ENCODE measurements at places on chromosomes 7 and 10.

- no peak for DNase-seq
These were observed 837.7 kb upstream of the AUTS2 start for GRCh38 chr7:68760556-68760955.

- DNase-seq = no peak
These were observed 1176.0 kb upstream of the AUTS2 start for GRCh38 chr7:68422281-68422680.

DNA sequence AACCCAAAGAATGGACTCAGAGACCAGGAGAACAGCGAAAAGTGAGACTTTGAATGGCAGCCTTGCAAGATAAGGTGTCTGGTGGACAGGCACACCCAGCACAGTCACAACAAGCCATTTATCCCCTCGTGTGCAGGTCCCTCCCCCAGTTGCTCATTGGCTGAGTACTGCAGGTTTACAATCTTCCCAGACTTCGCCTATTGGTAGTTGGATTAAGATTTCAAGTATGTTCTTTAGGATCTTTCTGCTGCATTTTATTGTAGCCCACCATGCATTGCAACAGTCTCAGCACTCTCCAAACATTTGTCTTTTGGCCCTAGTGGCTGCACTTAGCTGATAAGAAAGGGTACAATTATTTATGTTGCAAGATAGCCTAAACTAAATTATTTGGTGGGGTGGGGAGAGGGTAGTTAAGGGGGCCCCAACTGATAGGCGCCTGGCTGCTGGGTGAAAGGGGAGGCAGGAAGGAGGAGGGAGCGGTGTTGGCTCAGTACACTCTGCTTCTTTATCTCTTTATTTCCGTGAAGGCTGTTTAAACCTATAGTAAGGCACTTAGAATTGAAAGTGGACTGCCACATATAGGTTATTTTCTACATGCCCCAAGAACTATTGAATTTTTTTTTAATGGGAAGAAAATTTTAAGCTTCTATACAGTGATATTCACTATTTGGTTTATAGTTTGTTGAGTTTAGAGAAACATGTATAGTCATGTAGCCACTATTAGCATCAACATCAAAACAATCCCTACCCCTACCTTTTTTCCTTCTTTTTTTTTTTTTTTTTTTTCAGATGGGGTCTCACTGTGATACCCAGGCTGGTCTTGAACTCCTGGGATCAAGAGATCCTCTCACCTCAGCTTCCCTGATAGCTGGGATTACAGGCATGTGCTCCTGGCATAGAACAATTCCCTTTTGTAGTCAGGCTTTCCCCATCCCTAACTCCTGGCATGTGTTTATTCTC lies 54.2 kb downstream of the GUSB start:
- DNase-seq = no peak

DNA sequence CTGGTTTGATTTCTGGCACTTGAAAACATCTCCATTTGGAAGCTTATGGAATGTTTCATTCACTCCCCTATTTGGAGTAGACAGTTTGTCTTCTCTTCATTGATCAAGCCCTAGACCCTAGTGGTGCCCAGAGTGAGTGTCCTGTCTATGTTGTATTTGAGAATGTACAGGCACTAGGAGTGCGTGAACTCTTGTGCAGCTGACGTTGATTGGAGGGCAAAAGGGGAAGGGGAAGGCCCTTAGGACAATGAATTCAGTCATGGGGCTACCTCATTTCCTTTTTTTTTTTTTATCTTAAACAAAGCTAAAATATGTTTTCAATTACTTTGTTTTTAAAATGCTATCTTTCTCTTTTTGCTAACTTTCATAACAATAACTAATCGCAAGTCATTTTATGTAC lies 66.5 kb downstream of the ADD3 start:
- peak; percentile 37 for DNase-seq

DNA sequence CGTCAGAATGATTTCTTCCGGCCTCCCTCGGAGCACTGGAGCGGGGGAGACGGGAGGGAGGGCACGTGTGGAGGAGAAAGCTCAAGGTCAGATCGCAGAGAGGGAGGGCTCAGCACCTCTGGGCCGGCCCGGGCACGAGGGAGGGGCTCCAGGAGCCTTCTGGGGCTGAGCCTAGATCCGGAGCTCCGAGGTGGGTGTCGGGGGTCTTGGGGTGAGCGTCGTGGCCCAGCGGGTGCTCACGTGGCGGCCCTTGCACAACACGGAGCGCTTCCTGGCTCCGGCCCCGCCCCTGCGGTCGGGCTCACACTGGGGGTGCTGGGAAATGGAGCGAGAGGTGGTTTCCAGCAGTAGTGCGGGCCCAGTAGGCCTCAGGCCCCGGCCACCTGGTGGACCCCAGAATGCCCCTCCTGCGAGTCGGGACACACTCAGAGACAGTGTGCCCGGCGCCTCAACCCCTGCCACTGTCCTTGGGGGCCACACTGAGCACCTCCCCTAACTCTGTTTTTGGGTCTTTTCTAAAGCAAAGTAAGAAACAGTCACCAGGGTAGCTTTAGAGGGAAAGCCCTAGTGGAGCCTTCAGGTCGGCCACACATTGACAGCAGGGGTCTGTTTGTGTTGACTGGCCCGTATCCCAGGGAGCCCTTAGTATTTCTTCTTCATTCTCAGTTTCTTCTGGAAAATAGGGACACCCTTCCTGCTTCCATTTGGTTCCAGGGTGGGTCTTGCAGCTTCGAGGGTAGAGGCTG lies 798 bp downstream of the PPIF start:
- DNase-seq = peak; percentile 76

DNA sequence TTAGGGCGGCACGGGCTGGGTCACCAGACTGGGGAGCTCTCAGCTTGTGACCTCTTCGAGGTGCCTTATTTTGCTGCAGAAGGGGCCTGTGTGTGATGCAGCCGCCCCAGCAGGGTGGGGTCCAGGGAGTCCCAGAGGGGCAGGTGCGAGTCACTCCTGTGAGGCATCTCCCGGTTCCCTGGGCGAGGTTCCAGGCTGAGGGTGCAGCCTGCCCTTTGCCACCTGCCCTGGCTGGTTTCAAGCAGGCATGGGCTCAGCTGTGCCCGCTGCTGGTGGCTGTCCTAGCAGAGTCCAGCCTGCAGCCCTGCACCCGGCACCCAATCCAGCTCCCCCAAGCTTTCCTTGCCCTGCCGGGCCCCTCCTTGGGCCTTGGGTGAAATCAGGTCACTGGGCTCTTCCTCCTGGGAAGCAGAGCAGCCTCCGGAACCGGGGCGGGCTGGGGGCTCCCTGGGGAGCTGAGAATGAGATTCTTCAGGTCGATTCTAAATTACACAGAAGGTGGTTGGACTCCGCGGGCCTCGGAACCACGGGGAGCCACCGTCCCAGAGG lies 64.8 kb downstream of the PWWP2B start:
- no peak for DNase-seq

DNA sequence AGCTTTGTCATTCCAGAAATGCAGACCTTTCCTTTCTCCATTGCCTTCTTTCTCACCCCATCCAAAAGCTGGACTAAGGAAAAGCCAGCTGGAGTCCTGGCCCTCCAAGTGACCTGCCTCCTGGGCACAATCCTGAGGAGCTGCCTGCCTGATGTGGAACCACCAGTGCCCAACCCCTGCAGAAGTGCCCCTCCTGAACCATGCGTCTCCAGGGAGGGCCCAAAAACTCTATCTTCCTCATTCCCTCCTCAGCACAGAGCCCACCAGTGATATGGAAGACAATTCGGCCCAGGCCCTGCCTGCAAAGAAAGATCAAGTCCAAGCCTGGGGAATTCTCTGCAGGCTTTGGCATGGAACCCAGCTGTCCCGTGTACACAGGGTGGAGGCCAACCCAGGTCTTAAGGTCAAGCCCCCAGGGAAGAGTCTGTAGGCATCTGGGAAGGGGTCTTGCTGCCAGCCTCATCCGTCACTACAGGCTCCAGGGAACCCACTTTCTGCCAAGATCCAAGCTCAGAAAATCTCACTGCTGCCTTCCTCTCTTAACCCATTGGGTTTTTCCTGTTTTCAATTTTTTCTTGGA lies 3.5 kb upstream of the GRID1 start:
- DNase-seq = peak; percentile 2

DNA sequence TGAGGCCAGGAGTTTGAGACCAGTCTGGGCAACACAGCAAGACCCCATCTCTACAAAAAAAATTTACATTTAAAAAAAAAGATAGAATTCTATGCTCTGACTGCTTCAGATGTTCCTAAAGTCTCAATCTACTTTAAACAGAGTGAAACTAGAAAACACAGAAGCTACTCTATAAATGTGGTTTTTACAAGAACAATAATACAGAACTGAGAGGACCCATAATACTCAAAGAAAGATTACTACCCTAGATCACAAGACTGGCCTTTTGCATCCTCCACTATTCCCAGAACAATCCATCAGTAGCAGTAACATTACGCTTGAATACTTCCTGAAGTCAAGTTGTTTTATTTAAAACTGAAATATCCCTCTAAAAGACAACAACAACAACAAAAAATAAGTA lies 119.4 kb downstream of the ZFAND4 start:
- no peak for DNase-seq

GRCh38 chr10:5545778-5546710 lies 21.3 kb downstream of the CALML3 start:
- DNase-seq = peak; percentile 46

DNA sequence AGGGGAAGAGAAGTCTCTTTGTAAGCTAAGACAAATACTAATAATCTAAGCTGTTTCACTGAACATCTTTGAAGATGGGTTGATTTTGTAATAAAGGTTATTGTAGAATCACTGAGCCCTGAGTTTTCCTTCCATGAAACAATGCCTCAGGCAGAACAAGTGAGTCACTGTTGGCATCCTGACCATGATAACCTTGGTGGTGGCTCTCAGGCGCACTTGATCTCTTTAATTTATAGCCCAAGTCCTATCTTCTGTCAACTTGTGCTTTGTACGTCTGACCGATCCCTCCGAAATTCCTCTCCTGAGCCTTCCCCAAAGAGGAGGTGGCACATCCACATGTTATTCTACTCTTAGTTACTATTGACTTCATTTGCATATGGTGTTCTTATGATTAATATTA lies 812.9 kb downstream of the REEP3 start:
- no peak for DNase-seq

- no peak for DNase-seq
These were observed 382.2 kb upstream of the NRP1 start for GRCh38 chr10:33716501-33717267.

DNA sequence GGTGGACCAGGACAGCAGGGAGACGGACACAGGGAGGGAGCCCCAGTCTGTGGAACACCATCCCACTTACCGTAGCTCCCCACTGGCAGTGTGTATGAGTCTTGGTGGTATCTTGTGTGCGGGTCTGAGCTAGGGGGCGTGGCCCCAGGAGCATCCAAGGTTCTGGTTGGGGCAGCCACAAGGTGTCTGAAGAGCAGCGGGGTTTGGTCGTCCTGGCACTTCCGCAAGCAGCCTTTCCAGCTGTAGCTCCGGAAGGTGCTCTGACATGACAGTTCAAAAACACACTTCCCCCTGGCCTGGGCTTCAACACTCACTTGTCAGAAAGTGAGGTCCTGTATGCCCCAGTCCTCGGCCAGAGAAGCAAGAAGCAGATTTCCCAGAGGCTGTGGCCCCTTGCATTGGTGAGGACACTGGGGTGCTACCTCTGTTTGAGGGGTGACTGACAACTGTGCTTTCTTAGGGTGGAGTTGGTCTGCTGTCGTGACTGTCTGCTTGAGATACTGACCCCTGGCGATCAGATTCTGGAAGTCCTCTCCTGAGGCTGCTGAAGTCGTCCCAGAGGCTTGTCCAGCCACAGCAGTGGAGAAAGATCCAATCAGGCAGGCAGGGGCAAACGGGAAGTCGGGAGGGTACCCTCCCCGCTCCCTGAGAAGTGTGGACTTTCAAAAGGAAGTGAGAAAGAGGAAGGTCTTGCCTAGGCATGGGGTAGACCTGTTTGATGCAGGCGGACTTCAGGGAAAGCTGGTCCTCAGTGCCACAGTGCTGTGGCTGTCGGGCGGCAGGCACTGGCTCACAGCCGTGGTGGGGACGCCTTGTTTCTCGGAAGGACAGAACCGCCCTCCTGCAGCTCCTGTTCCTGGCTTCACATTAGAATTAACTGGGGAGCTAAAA lies 51.4 kb upstream of the PFKFB3 start:
- DNase-seq = peak; percentile 41

DNA sequence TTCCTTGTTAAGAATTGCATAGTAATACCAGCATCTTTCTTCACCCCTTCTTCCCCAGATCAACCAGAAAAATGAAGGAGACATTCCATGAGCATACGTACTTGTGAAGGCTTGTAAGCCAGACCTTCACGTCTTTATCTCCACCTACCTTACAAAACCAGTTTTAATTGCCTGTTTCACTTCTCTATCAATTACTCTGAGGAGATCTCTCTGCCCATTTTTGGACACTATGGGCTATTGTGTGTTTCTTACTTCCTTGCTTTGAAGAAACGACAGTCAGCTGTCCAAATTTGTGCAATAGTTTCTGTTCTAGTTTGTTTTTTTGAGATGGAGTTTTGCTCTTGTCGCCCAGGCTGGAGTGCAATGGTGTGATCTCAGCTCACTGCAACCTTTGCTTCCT lies 349.7 kb upstream of the MBL2 start:
- no peak for DNase-seq

GRCh38 chr10:74048433-74048832 lies 50.5 kb downstream of the VCL start:
- no peak for DNase-seq

GRCh38 chr7:98357751-98358161 lies 43.1 kb downstream of the BAIAP2L1 start:
- peak; percentile 70 for DNase-seq

DNA sequence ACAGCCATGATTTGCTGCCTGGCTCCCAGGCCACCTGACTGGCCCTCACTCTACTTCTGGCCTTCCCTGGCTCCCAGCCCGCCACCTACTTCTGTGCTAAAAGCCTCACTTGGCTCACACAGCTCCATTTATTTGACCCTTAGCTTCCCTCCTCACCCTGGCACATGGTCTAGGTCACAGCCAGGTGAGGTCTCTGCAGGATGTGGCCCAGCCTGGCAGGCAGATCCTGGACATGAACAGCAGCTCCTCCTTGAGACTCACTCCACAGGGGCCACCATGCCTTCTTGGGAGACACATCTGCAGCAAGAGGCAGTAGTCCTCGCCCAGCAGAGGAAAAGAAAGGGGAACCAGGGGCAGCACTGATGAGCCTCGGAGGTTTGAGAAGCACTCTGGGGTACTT lies 64.6 kb downstream of the GRID1 start:
- DNase-seq = no peak

GRCh38 chr7:32616625-32617024 lies 121.3 kb downstream of the AVL9 start:
- peak; percentile 3 for DNase-seq

DNA sequence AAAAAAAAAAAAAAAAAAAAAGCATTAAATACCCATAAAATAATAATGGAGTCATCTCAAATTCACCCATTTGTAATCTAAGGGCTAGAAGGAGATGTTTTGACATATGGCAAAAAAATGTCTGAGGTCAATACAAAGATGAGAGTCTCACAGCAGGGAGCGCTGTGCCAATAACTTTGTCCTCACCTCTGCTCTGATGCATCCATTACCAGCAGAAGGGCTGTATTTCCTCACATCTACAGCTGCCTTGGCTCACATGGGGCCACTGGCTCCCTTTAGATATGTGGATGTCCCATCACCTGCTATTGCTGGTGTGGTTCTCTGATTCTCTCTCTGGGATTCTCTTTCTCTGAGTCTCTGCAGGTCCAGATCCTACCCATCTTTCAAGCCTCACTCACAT lies 90.3 kb upstream of the FAM133B start:
- DNase-seq = no peak
